ENCODE measurements at places on chromosomes 3 and 15. TPM values are rescaled to one million over a fixed set of nuclear protein-coding genes. Genes with fewer than 3 reads are reported as not detected.
A peak's percentile ranks its signal among the peaks of the same experiment; 100 is the strongest.

DNA sequence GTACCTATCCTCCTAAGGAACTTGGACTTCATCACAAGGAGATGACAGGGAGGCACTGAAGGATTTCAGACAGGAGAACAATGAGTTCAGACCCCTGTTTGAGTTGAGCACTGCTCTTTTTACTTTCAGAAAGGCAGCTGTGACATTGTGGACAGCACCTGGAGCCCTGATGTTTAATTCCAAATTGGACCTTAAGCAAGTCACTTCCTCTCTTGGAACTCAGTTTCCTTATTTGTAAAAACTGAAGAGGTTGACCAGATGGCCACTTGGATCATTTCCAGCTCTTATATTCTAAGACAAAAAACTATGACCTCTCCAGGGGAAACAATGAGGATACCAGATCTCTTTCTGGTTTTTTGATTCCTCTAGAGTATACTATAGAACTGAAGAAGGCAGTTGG lies 34.1 kb upstream of the SMAD3 start:
- DNase-seq = no peak

DNA sequence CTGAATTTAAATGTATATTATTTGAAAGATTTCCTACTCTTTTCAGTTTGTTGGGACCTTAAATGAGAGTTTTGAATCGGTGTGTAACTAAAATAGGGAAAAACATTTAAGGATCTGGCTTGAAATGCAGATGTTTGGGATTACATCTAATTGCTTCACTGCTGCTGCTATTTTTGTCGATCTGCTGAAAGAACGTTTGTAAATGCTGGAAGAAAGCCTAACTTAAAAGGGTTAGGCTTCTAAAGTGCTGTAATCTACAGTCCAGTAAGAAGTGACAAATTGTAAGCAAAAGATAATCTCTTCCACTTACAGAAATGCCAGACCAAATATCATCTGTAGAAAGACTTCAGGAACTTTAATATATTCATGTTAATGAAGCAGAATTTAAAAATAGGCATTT lies 691.6 kb downstream of the ZNF385D start:
- no peak for DNase-seq

- DNase-seq = no peak
Observed at GRCh38 chr15:71802770-71803169, 7.6 kb upstream of the NR2E3 start.

GRCh38 chr15:33360886-33361285 lies 50.1 kb downstream of the RYR3 start:
- DNase-seq = no peak

DNA sequence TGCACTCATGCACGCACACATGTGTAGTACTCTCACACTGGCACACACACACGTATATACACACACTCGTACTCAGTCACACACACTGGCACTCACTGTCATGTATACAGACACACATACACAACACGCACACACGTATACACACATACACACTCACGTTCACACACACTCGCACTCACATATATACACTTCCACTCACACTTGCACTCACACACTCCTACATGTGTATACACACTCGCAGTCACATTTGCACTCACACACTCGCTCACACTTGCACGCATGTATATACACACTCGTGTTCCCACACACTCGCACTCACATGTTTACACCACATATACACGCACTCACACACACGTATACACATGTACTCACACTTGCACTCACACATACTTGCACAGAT lies 1.5 kb downstream of the PLA2G4F start:
- DNase-seq = no peak

DNA sequence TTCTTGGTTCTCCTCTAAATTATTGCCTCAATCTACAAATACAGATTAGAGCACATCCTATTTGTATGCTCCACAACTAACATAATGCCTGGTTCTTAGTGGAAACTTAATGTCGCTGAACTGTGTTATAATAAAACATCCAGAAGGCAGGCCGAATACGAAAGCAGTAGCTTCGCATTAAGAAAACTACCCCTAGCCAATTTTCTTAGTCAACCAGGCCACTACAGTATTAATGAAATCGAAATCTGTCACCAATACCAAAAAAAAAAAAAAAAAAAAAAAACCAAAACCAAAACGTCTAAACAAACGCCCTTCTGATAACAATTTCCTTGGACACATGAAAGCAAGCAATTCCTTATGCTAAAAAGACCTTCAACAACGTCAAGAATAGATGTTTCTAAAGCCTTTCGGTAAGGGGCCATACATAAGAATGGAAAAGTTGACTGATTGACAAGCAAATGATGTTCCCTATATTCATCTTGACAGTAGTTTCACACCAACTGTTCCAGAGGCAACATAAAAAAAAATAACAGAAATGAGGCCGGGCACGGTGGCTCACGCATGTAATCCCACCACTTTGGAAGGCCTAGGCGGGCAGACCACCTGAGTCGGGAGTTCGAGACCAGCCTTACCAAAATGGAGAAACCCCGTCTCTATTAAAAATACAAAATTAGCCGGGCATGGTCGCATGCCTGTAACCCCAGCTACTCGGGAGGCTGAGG lies 1.3 kb downstream of the DENND6A start:
- DNase-seq = peak; percentile 52

Gene SYNPR
- not detected for total RNA-seq

- no peak for DNase-seq
Observed at GRCh38 chr3:124984754-124985153, 50.2 kb upstream of the MUC13 start.

DNA sequence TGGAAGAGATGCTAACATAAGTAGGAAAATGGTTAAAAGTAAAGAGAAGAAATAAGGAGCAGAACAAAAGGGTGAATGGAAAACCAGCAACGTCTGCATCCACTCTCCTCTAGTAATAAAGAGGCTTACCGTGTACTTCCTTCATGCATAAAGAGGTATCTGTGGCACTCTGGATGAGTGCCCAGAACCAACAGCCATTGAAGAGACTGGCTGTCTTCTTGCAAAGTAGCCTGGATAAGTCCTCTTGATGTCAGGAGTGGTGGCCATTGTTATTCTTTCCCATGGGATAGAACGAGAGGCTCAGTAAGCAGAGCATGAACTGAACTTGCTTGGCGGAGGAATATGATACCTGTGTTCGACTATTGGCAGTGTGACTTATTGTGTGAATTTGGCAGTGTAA lies 186.2 kb upstream of the RASGRP1 start:
- DNase-seq = no peak

- DNase-seq = no peak
Observed at GRCh38 chr15:71914092-71914491, 103.7 kb downstream of the NR2E3 start.

All from kidney (tissue), 22 donors.